Progenitor cell of endocrine pancreas (in vitro differentiated cells): ENCODE measurements at places on chromosomes 4 and X. TPM values are rescaled to one million over a fixed set of nuclear protein-coding genes. Genes with fewer than 3 reads are reported as not detected.

DNA sequence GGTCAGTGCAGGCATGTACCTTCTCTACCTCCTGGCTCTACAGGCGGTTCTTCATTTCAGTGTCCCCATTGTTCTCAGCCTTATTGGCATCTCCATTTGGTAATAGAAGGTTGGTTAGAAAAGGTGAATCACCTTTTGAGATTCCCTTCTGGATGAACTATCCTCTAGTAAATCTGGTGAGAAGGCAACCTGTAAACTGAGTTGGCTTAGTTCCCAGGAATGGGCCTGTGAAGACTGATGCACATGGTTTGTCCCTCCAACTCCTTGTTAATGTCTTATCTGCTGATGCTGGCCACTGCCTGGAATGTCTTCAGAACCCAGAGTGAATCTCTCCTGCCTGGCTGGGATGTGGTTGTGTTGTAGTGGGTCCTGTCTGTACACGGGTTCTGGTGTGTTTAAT lies 143.4 kb upstream of the WDR1 start:
- DNase-seq = no peak

- DNase-seq = no peak
These were observed 4.6 kb downstream of the DGKQ start for GRCh38 chr4:968621-969394.

- DNase-seq = no peak
These were observed 27.2 kb downstream of the ANTXR2 start for GRCh38 chr4:80045786-80046185.

- no peak for DNase-seq
These were observed 859.5 kb downstream of the STIM2 start for GRCh38 chr4:27720010-27720766.

The ATP6AP2 gene
- total RNA-seq = 79.8 and 82.5 TPM in 2 replicates

DNA sequence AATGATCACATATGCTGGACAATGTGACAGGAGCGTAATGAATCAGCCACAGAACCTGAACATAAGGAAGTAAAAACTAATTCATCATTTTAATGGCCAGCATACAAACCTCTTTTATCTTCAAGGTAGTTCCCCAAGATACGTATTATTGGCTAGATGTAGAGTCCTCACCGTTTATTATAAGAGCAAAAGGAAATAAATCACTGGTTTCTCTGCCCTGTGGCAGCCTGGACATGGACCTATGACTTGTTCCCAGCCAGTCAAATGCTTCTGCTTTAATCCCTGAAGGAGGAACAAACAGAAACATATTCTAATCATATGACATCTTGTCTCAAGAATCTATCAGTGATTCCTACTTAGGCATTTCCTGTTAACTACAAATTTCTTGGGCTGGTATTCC lies 86.8 kb upstream of the FAM241A start:
- DNase-seq = no peak

The UNC5C gene
- total RNA-seq = 40.7 and 43.8 TPM in 2 replicates

GRCh38 chr4:6869944-6870343 lies 39.7 kb upstream of the TBC1D14 start:
- DNase-seq = no peak
